ENCODE measurements at places on chromosomes 3 and 15. TPM values are rescaled to one million over a fixed set of nuclear protein-coding genes. Genes with fewer than 3 reads are reported as not detected.

GRCh38 chr15:74794248-74794969 is 12.5 kb downstream of the CSK start:
- no peak for DNase-seq

GRCh38 chr3:55042591-55042990 is 114.7 kb upstream of the LRTM1 start:
- DNase-seq = no peak

DNA sequence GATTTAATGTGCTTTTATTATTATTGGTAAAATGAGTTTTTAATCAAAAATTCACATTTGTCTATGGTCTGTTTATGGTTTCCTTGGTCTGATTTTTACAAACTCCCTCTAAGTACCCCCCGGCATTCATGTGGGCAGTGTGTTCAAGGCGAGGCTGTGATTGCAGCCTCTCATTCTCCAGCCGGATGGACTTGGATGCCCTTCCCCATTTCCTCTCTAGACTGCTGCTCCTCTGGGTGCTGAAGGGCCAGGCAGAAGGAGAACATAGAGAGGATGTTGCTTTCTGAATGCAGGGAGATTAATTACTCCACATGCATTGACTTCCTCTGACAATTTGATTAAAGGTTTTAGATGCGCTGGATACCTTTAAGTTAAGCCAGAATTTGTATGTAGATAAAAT is 3.9 kb upstream of the TMC3 start:
- no peak for DNase-seq

GRCh38 chr3:30498587-30498967 is 107.8 kb upstream of the TGFBR2 start:
- DNase-seq = no peak

DNA sequence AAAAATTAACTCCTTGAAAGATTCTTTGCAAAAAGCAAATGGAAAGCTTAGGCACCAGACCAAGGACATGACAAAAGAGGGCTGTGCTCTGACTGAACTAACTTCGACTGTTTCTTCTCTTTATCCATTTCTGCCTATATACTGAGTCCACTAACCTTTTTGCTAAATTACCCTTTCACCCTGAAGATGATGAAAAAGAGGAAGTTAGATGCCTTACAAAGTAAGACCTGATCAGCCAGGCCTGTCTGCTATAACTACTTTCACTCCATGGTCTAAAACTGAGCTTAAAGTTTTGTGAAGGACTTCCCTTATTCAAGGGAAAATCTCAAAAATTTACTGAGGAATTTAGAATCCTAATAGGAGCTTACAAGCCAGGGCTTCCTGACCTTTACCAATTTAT is 6.2 kb upstream of the IGSF10 start:
- DNase-seq = no peak

GRCh38 chr3:127949446-127950055 is 34.5 kb downstream of the KBTBD12 start:
- no peak for DNase-seq

- no peak for DNase-seq
Measured at GRCh38 chr15:100767001-100767825, 112.4 kb upstream of the ALDH1A3 start.

DNA sequence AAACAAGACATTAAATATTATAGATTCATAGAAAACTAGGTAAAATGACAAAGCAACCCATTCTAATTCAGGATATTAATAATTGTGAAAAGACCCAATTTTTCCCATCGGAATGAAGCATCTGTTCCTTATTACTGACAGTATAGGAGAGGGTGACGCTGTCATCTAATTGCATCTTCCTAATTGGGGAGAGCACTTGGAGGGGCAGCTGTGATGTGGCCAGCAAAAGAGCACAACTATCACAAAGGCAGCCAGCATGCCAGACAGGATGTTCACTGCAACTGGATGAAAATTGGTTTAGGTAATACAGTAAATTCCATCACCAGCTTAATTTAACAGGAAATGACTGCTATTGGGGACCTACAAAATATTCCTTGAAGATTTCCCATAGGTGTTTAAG is 21.9 kb upstream of the MINAR1 start:
- no peak for DNase-seq

DNA sequence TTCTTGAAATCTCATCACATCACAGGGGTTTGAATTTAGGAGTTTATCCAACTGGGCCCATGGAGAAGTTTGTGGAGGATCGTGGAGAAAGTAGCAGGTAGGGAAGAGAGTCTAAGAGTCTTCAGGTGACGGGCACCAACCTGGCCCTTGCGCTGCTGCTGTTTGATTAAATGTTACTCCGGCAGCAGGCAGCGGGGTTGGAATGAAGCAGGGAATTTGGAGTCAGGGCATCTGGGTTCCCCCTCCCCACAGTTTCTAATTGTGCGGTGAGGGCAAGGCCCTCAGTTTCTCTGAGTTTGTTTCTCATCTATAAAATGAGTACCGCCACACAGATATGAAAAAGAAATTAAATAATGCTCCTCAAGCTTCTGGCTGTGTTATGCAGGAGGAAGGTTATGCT is 182.9 kb upstream of the RGMA start:
- DNase-seq = no peak

GRCh38 chr3:65732051-65732935 is 306.4 kb downstream of the MAGI1 start:
- DNase-seq = peak; percentile 27

DNA sequence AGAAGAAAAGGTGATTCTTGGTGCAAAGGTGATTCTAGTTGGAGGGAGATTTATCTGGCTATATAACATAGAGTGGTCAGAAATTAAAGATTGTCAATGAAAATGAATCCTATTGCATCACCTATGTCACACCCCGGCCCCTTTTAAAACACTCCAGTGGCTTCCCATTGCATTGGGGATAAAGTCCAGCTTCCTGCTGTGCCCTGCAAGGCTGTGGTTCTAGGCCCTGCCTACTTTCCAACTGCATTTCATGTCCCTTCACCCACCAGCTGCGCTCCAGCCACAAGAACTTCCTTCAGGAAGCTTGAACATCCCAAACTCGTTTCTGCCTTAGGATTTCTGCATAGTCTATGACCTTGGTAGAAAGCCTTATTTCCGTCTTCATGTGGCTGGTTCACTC is 118.7 kb upstream of the UMPS start:
- DNase-seq = no peak

GRCh38 chr3:52451237-52452083 is 2.4 kb downstream of the TNNC1 start:
- DNase-seq = no peak

DNA sequence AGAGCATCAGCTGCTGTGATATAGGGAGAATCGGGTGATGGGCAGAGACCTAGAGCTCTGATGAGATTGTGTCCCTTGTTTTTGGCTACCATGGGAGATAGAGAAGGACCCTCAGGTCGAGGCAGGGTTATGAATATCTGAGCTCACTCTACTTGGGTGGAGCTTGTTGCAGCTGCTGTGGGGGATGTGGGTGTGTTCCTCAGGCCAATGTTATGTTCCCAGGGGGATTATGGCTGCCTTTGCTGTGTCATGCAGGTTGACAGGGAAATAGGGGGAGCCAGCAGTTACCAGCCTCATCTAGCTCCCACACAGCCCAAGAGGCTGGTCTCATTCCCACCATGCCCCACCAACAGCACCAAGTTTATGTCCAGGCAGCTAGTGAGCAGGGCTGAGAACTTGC is 131.5 kb downstream of the TRIM42 start:
- no peak for DNase-seq

DNA sequence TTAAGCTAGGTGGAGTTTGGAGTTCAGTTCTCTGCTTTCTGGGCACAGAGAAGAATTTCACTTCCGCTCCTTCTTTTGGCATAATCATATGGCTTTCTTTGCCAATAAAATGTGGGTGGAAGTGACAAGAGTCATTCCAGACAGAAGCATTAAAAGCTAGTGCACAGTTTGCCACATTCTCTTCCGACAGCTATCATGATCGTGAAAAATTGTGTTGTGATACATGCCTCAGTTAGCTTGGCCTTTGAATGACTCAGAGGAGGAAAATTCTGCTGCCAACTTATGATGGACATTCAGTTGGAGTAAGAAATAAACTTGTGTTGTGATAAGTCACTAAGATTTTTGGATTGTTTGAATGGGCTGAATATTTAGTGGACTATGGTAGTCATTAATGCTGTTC is 291.7 kb upstream of the SATB1 start:
- no peak for DNase-seq

DNA sequence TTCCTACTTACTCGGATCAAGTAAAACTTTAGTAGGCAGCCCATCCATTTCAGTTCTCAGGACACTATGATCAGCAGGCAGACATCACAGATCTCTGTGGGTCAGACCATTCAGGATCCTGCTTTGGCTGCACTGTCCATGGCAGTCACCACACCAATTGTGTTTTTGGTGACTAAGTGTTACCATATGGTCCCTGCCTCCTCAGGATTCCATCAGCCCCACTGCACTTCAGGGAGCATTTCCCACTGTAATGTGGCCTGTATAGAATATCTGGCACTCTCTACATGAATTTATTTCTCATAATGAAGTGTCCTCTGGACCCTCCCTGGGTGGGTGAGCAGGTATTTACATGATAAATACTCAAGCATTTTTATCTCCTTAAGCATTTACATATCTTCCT is 41.3 kb downstream of the ZNF445 start:
- DNase-seq = no peak

- DNase-seq = no peak
Measured at GRCh38 chr3:117117188-117117936, 407.8 kb downstream of the TUSC7 start.

DNA sequence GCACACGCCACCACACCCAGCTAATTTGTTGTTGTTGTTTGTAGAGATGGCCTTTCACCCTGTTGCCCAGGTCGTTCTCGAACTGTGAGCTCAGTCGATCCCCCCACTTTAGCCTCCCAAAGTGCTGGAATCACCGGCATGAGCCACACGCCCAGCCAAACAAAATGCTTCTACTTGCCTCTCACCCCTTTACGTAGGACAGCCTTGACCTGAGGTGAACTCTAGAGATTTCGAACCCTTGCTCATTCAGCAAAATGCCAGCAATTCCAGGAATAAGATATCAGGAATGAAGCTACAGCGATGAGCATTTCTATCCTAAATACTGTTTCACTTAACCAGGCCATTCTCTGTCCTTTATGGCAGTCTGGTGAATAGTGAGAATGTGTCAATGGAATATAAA is 135.0 kb downstream of the LRRK1 start:
- DNase-seq = no peak

GRCh38 chr3:102297072-102297658 is 137.7 kb upstream of the ZPLD1 start:
- DNase-seq = no peak

- DNase-seq = no peak
Measured at GRCh38 chr3:113265231-113265630, 53.9 kb downstream of the BOC start.

- DNase-seq = no peak
Measured at GRCh38 chr3:107861904-107862303, 228.9 kb downstream of the CD47 start.

GRCh38 chr15:71272932-71273331 is 157.7 kb downstream of the THSD4 start:
- DNase-seq = no peak

- no peak for DNase-seq
Measured at GRCh38 chr3:95217661-95218060, 1154.8 kb downstream of the NSUN3 start.

DNA sequence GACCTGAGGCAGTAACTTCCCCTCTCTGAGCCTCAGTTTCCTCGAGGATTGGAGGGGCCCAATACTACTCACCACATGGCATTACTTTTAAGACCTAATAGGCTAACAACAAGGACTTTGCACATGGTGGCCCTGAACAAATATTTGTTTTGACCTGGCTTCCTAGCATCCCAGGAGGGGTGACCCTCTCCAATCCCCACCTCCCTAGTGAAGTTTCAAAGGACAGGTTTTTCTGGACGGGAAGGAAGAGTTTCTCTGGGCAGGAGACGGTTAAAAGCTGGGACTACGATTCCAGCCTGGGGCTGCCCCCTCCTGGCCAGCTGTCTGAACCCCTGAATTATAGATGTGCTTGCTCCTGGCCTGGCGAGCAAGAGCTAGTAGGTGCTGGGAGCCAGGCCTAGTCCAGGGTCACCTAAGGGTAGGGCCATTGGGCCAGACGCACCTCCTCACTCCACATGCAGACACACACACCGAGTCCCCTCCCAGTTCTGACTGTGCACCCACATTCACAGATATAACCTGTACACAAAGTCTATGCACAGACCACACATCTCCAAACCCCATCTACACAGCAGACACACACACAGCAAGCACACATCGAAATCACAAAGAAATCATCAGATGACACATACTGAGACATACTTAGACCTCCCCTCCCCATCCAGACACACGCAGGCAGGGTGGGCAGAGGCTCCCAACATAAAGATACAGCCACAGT is 2.7 kb upstream of the ISL2 start:
- no peak for DNase-seq

The MAGI1 gene
- total RNA-seq = 0.04 TPM

The RETNLB gene
- total RNA-seq = not detected

The CKMT1A gene
- total RNA-seq = not detected

The CAMKV gene
- total RNA-seq = not detected

The SCAMP5 gene
- total RNA-seq = 3.0 TPM

The SEMA3F gene
- not detected for total RNA-seq

The SPINK8 gene
- total RNA-seq = not detected

The SERPINI2 gene
- total RNA-seq = not detected

The SLC24A5 gene
- not detected for total RNA-seq

The CHRM5 gene
- total RNA-seq = not detected

Data from activated CD4-positive, alpha-beta T cell treated with anti-CD3 and anti-CD28 coated beads, Interleukin-2, amount 10 ng/mL, durations not matched to agents 7 days and 5 days (primary cell).